Stimulated activated memory B cell treated with anti-CD40 and anti-IgM and Interleukin-4, amounts not matched to agents 10 μg/mL and 1 μg/mL and 100 μg/mL, for 72 hours (primary cell): ENCODE measurements at places on chromosomes 3 and 15.

DNA sequence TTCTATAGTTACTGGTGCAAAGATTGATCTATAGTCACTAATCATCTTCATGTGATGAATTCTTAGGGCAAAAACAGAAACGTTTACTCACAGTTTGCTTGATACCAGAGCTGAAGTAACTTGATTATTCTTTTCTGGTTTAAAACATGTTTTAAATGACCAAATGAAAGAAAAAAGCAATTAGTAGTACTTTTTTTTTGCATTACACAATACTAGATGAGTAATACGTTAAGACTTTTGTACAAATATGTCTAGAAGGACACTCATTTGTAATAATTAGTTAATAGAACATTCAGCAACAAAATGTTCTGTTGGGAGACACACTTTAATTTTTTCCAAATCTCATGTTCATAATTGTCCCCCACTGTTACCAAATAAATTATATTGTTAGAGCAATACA lies 523.2 kb downstream of the SOX2 start:
- ATAC-seq: no peak

GRCh38 chr15:91047545-91048199 lies 25.3 kb upstream of the VPS33B start:
- ATAC-seq: no peak

DNA sequence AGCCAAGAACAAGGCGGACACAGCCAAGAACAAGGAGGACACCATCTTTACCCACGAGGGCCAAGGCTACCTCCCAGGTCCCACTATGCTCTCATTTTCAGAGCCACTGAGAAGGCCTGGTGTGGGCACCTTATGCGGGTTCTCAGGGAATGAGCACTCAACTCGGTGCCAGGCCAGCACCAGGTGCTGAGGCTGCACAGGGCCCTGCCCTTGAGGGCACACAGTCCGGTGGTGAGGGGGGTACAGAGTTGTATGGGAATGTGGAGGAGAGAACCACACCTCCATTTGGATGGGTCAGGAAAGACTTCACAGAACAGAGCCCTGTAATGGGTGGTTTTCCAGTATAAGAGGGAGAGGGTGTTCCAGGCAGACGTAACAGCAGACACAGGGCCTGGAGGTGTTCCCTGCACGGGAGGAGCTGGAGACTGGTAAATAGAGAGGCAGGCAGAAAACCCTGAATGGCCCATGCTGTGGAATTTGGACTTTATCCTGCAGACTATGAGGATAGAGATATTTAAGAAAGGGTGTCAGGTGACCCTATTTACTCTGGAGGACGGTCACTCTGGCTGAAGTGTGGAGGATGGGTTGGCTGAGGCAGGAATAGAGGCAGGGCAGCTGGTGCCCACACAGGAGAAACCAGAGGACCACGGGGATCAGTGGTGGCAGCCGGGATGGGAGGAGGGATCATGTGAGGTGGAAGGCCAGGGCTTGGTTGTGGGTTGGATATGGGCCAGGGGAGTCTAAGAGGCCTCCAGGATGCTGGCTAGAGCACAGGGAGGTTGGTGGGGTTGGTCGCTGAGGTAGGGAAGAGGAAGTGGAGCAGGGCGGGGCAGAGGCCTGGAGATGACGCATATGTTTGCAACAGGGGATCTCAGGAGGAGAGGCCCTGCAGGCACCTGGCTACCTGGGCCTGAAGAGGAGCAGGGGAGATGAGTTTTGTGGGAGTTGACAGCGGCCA lies 34.6 kb downstream of the CRABP1 start:
- peak; percentile 57 for ATAC-seq

GRCh38 chr15:93476491-93477177 lies 387.6 kb upstream of the RGMA start:
- ATAC-seq: no peak

DNA sequence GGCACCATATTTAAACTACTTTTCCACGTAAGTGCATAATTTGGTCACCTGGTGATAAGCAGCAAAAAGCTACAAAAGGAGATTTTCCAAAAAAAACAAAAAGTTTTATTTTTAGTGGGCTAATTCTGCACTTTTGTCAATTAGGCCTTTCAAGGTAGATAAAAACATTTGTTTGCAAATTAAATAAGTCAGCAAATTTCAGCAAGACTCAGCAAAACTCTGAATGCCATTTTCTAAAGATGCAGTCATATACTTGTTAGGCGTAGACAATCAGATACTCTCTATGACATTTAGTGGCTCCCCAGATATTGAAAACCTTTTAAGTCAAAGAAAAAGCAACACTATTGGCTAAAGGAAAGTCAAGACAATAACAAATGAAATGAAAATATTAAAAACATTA lies 400.2 kb upstream of the GOLIM4 start:
- ATAC-seq: no peak

GRCh38 chr3:11726146-11726545 lies 82.4 kb upstream of the VGLL4 start:
- ATAC-seq: no peak

- ATAC-seq: no peak
Observed at GRCh38 chr15:29133321-29133720, 136.3 kb downstream of the NSMCE3 start.

GRCh38 chr3:10531031-10531430 lies 25.6 kb upstream of the ATP2B2 start:
- no peak for ATAC-seq

- no peak for ATAC-seq
Observed at GRCh38 chr3:42688016-42688415, 2.7 kb downstream of the KLHL40 start.

DNA sequence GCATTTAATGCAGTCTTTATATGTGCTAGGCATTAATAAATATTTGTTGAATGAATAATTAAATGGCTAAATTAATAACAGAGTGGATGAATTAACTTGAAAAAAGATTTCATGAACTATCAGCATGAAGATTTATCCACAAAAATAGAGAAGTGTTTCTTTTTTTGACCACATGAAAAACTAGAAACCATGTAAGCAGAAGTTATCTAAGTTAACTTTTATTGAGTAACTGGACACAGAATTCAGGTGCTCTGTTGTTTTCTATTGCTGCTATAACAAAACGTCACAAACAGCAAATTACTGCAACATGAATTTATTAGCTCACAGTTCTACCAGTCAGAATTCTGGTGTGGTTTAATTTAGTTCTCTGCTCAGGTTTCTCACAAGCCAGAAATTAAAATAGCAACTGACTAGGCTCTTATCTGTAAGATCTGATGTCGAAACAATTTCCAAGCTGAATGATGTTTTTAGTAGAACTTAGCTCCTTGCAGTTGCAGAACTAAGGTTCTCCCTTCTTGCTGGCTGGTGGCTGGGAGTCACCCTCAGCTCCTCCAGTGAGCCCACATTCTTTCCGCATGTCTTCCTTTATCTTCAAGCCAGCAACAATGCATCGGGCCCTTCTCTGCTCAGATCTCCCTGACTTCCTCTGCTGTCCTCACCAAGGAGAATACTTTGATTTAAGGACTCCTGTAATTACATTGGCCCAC lies 810.2 kb upstream of the ALCAM start:
- no peak for ATAC-seq

- no peak for ATAC-seq
Observed at GRCh38 chr3:139534992-139535879, 4.3 kb downstream of the RBP1 start.

DNA sequence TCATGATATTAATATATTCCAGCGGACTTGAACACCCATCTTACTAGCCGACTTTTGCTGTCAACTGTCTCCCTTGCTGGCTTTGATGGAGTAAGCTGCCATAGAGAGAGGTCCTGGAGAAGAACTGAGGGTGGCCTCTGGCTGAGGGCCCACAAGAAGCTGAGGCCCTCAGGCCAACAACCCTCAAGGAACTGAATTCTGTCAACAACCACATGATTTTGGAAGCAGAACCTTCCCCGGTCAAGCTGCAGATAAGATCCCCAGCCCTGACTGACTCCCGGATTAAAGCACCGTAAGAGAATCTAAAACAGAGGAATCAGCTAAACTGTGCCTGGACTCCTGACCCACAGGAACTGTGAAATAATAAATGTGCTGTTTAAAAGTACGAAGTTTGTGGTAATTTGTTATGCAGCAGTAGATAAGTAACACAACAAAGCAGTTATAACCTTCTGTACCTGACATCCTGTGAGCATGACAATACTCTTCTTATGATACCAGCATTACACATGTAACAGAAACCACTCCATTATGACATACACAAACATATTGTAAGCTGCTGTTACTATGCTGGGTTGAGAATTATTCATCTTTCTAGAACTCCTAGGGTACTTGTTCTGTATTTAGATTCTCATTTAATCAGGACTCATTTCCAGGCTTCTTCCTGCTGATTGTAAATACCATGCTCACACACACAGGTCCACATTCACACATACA lies 66.2 kb downstream of the HES1 start:
- no peak for ATAC-seq

- no peak for ATAC-seq
Observed at GRCh38 chr3:7075901-7076300, 215.0 kb downstream of the GRM7 start.
